CD4-positive, alpha-beta T cell treated with Interferon gamma for 1 hour (primary cell): ENCODE measurements at places on chromosomes 5 and 9.

DNA sequence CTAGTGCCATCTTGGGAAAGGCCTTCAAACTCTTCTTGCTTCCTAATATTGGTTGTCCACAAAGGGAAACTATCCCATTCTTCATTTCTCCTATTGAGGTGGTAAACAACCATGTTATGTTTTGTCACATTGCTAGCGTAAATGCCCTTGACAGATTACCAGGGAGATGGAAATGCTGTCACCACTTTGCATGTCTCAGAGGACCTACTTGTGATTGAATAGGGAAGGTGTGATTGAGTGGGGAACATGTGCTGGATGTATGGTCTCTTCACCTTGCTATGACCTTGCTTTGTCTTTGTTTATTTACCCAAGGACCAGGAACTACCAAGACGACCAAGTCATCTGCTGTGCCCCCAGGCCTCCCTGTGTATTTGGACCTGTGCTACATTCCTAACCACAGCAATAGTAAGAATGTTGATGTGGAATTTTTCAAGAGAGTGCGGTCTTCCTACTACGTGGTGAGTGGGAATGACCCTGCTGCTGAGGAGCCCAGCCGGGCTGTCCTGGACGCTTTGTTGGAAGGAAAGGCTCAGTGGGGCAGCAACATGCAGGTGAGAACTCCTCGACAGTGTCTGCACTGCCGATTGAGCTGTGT is 96.1 kb downstream of the MAP1B start:
- no peak for DNase-seq

DNA sequence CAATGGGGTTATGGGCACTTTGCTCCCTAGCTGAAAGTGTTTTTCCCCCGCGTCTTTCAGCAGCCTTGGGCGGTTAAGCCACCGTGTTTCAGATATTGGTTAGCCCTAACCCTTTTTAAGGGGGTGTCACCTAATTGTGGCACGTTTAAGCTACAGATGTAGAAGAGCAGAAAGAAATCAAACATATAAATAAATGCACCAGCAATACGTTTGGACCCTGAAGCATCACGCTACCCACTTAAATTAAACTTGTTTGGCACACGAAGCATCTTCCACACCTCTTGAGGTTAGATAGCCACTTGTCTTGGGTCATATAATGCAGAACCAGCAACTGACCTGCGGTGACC is 768 bp downstream of the YTHDC2 start:
- DNase-seq = no peak

DNA sequence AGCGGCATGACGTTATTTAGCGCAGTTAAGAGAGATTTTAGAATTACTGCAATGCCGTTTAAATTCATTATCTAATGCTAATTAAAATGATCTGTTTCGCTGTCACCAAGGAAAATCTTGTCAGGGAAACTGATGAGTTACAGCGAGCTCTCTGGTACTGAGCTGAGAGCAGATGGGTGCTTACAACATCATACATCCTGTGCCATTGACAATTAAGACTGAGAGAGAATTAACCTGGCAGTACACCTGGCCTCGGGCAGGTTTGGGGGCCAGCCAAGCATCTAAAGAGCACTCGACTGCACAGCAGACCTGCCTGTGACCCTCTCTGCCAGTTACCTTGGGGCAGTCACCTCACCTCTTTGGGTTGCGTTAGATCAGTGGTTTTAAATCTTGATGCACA is 55.0 kb downstream of the PUM3 start:
- no peak for DNase-seq

- DNase-seq = no peak
These were observed 20.8 kb downstream of the ACER2 start for GRCh38 chr9:19429595-19429994.

- no peak for DNase-seq
These were observed 61.7 kb upstream of the IFNK start for GRCh38 chr9:27462434-27462833.

DNA sequence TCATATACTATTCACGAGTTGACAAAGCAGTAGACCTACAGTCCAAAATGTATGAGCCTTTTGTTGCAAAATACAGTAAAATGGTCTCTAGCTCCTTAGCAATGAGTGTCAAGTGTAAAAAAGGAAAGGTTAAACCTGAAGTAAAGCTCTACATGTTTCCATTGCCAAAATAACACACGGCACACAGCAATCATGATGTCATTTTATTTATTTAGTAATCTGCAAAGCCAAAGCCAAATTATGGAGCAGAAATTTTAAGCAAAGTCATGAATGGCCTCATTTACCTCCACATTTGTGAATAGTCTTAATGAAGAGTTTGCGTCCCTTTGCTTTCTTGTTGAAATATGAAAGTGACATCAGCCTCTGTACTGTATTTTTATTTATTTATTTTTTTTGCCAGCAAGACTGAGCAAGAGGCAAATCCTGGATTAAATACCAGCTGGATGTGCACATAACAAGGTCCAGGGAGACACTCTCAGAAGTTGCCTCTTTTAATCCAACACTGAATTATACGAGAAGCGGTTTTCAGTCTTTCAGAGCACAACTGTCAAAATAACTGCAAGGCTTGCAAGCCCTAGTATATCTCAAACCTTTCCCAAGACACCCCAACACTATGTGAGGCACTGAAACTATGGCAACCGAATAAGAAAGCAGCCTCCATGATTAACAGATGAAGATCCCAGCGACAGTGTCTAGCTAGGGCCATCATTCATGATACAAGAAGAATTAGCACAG is 9.7 kb downstream of the SEMA6A start:
- DNase-seq = no peak

DNA sequence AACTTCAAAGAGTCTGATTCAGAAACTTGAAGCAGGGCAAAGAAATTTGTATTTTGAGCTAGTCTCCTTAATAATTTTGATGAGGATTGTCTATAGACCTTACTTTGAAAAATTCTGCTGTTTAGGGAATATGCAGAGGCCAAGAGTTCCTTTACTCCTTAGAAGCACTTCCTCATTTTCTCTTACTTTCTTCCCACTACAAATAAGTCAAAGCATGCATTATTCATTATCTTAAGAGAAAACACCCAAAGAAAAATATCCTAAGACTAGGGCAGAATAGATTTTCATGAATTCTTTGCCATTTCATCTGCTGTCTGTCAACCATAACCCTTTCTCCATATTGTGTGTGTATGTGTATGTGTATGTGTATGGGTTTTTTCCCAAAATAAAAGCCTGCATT is 307.9 kb downstream of the KCTD16 start:
- no peak for DNase-seq

GRCh38 chr5:81782811-81783210 is 31.9 kb upstream of the SSBP2 start:
- DNase-seq = no peak

DNA sequence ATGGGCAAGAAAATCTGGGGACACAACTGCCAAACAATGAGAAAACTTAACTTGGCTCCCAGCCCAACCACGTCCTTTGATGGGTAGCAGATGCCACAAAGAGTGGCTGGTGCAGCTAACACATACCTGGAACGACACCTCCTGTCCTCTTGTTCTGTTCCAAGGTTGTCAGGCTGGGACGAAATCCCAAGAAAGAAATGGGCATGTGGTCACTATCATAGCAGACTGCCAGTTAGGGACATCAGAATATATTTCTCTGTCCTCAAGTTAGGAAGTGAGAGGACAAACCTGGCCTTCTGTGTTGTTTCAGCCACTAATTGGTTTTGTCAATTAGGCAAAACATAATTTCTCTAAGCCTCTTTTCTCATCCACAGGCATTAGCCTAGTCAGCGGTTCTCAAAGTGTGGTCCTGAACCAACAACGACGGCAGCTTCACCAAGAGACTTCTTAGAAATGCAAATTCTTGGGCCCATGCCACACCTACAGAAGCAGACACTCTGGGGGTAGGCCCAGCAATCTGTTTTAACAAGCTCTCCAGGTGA is 63.4 kb downstream of the RAPGEF1 start:
- DNase-seq = no peak

DNA sequence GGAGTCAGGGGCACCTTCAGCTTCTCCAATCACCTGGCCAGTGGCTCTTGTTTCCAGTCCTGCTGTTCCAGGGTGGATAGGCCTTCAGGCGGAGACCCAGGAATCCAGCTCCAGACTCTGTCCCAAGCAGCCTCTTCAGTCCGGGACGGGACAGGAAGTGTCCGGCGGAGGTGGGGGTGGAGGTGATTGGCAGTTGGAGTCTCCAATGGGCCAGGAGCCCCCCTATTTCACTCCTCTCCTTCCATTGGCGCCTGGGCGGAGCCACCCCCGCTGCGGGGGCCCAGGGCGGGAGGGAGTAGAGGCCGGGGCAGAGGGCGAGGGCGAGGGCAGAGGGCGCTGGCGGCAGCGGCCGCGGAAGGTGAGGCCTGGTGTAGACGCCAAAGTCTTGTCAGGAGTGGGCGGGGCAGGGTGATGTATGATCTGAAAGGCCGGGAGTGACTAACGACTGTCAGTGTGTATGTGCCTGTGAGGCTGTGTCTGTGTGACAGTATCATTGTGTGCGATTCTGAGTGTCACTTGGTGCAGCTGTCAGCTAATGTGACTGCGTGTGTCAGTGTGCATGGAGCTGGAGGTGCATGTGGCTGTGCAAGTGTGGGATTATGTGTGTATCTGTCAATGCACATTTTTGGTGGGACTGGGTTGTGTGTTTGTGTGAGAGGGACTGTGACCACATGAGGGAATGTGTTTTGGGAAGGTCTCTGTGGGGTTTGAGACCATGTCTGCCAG is at the start of gene IL11RA:
Gene IL11RA, plus strand, starts transcription at position 310 of the 726 bp plus-strand sequence. CDS start 3,033 bp downstream, outside the sequence.
- peak; percentile 23 for DNase-seq

DNA sequence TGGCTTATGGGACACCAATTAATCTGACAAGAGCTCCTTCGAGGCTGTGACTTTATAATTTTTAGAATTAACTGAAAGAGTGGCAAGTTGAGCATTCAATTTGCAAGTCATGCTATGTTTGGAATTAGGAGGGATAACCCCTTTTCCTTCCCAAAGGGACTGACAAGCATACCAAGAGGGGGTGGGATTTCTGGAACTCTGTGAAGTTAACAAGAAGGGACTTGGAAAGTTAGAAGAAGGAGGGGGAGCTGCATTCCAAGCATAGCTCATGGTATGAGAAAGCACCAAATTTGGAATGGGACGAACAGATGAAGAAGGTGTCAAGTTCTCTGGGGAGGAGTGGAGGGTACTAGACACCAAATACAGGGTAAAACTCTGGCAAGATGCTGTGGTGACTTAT is 8.9 kb upstream of the PALM2AKAP2 start:
- no peak for DNase-seq

DNA sequence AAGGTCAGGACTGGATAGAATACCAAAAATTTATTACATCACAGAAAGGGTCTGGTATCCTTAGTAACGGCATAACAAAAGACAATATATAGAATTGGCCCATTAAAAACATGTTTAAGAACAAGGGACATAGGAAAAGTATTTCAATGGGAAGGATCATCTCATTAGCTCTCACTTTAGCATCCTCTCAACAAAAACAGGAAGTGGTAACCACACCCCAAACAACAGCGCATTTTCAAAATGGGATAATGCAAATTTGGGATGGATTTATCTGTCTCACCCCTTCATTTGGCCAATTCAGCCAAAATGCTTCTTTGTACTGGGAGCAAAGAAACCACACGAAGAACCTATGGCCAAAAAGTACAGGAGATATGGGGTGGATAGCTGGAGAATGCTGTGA is 9.8 kb upstream of the UGT3A1 start:
- no peak for DNase-seq

DNA sequence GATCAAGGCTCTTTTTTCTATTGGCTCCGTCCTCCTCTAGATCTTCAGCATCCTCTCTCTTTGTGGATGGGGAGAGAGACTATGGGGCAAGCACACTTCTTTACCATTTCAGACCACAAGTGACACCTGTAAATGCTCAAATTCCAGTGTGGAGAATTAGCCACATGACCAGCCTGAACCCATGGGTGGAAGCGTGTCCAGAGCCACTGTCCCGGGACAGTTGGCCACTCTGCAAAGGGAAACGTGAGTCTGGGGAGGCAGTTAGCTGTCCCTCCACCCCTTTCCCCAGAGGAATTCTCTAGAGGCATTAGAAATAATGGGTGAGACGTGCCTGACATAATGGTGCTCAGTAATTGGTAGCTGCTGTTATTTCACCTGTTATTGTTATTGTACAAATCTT is 40.9 kb downstream of the AMBP start:
- DNase-seq = no peak

DNA sequence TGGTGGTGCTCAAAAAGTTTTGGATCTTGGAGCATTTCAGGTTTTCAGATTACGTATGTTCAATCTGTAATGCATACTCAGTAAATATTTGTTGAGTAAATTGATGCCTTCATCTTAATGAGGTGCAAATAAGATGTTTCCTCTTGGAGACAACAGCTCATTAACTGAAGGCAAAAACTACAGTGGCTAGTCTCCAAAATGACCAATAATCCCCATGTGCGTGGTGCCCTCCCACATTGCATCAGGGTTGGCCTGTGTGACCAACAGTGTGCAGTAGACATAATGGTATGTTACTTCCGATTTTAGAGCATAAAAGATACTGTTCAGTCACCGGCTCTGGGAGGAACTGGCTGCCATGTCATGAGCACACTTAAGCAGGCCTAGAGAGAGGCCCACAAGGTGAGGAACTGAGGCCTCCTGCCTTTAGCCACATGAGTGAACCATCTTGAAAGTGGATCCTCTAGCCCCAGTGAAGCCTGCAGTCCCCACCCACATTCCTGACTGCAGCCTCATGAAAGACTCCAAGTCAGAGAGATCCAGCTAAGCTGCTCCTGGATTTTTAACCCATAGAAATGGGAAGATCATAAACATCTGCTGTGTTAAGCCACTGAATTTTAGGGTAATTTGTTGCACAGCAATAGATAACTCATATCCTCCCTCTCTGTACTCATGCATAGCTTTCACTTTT is 55.7 kb downstream of the LIFR start:
- no peak for DNase-seq

DNA sequence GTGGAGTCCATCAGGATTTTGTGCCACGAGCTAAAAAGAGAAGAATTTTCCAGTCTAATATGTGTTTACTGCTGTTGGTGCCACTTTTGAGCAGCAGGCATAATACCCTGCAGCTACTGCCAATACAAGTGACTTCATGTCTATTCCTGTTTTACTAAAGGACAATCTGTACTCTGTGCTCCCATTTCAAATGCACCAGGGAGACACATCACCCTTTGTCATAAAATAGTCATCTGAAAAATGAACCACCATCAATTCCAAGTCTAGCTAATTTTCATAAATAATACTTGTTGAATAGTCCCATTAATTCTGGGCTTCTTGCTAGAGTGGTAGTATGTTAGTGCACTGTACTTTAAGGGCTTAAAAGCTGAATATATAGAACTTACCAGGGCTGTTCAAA is 8.9 kb upstream of the PKD2L2 start:
- no peak for DNase-seq

DNA sequence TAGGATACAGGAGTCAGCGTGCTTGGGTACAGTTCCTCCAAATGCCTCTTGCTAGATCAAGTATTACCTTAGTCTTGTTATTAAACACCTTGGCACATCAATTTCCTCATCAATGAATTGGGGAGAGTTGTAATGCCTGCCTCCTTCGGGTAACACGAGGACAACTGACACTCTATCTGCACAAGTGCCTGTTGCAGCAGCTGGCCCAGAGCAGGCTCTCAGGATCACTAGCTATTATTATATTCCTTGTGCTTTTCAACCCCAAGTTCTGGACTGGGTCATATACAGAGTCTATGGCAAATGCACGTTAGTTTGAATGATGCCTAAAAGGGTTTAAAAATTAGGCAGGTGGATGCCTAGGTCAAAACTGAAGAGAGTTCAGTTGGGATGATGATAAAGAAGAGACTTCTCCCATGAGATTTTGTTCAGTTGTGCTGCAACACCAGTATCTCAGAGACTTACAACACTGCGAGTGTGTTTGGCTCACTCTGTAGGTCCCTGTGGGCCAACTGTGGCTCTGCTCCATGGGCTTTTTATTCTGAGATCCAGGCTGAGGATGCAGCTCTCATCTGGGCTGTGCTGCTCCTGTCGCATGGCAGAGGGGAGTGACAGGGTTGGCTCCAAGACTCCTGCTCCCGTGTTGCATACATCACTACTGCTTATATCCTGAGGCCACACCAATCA is 41.1 kb upstream of the TEX48 start:
- DNase-seq = no peak
